ENCODE measurements at places on chromosomes 16 and 17.

- no peak overlapping the region for H3K27ac ChIP-seq
- DNase-seq = no peak
Observed at GRCh38 chr17:14946481-14946880, 318.6 kb downstream of the PMP22 start.

- DNase-seq = no peak
- H3K4me1 ChIP-seq = peaks cover 89% of the 10 kb centered on the region
- H3K27ac ChIP-seq = no peak overlapping the region
- no peaks in the 10 kb centered on the region for H3K27me3 ChIP-seq
Observed at GRCh38 chr16:27429330-27429871, 27.4 kb downstream of the IL21R start.

DNA sequence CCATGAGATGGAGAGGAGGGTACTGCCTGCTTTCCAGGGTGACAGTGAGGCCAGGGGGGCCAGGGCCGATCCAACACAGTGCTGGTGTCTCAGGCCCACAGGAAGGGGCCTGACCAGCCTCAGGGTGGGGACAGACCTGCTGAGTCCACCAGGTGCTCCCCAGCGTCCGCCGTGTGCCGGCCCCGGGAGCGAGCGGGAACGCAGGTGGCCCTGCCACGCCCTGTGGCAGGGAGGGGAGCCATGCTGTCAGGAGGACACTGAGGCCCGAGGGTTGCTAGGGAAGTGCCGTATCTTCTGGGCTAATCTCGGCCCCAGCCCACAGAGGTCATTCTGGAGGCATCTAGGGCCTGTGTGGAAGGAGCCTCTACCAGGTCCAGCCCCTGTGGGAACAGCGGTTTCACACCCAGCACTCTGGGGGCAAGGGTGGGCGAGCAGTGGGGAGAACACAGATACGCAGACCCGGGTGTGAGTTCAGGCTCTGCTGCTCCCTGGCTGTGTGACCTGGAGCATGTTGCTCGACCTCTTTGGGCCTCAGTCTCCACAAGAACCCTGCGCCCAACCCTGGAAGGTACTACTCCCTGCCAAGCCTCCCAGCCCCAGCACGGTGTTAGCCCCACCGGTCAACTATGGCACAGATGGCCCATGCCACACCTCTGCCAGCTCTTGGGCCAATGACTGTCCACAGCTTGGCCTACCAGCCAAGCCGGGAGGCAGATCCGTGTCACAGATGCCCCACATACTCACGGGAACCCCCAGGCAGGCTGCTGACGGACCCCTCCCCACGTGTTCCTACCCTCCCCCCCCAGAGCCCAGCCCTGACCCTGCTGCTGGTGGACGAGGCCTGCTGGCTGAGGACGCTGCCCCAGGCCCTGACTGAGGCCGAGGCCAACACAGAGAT, 43.9 kb upstream of the ZC3H18 start:
- no peak overlapping the region for H3K27ac ChIP-seq
- H3K36me3 ChIP-seq = no peaks in the 10 kb centered on the region
- no peaks in the 10 kb centered on the region for H3K27me3 ChIP-seq
- H3K4me1 ChIP-seq = no peaks in the 10 kb centered on the region

DNA sequence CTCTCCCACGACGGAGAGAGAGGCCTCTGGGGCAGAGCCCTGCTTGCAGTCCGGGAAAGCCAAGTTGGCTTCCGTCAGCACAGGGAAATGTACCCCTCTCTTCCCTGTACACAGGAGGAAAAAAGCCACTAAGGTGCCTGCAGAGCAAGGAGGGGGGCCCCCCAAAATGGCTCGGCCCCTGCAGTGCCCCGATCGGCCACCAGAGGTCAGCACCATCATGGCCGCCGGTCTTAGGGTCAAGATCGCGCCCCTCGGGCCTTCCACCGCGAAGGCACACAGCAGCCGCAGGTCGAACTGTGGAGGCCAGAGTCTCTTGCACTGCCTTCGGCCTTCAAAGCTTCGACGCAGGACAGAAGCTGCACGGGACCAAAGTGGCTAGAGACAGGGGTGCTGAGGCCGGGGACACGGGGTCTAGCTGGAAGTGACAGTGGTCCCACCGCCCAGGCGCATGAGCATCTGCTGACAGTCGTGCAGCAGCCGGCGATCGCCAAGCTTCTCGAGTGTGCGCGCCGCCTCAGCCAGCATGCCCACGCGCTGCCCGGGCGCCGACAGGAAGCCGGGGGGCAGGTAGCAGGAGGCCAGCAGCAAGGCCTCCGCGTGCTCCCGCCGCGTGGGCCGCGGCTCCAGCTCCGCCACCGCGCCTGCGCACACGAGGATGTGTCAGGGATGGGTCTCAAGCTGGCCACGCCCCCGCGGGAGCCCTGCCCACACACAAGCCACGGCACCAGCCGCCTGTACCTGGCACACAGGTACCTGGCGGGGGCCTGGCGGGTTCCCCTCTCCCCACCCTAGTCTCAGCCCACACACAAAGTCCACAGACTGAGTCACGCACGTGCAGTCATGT, 24.4 kb downstream of the SREBF1 start:
- peaks cover 9% of the 10 kb centered on the region for H3K4me1 ChIP-seq
- H3K27me3 ChIP-seq = no peaks in the 10 kb centered on the region
- peak; percentile 82 for DNase-seq
- H3K27ac ChIP-seq = no peak overlapping the region
- peaks cover 26% of the 10 kb centered on the region for H3K36me3 ChIP-seq

GRCh38 chr17:62668091-62668804, 40.8 kb downstream of the MRC2 start:
- no peaks in the 10 kb centered on the region for H3K27me3 ChIP-seq
- no peaks in the 10 kb centered on the region for H3K4me1 ChIP-seq
- DNase-seq = no peak
- H3K27ac ChIP-seq = no peak overlapping the region
- no peak overlapping the region for H3K4me3 ChIP-seq
- no peaks in the 10 kb centered on the region for H3K36me3 ChIP-seq

GRCh38 chr16:24849641-24850040, 3.9 kb downstream of the SLC5A11 start:
- H3K4me1 ChIP-seq = no peaks in the 10 kb centered on the region
- DNase-seq = no peak
- no peak overlapping the region for H3K4me3 ChIP-seq

DNA sequence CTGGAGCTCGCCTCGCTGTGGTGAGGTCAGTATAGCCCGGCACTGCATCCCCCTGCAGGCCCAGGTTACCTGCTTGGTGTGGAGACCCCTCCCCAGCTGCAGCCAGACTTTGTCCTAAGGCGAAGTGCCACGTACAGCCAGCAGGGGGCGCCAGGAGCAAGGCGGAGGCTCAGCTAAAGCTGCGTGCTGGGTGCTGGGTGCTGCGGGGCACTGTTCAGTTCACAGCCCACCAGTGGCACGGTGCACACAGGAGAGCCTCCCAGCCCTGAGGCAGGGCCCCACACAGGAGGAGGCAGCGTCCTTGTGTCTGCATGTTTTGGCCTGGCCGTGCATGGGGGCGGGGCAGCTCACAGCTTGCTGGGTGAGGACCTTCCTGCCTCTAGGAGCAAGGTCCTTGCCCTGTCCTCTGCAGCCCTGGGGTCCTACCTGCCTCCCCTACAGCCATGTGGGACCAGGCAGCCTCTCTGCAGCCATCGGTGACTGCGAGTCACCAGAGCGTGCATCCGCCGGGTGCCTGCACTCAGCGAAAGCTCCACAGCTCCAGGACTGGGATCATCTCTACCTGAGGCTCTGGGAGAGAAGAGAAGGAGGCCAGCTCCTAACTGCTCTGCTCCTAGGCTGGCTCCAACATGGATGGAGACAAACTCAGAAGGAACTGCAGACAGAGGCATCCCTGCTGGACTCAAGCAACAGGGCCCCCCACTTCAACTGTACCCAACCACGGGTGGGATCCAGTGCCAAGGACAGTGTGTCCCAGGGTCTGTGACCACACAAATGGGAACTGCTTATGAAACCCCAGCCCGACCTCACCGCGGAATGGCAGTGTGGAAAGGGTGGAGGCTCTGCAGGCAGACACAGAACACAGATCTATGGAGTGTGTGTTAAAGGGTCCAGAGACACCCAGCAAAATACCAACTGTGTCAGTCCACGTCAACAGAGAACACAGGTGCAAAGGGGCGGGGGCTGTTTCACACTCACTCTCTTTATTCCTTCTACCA, 19.0 kb downstream of the SLC7A5 start:
- H3K27ac ChIP-seq = no peak overlapping the region
- no peaks in the 10 kb centered on the region for H3K4me1 ChIP-seq
- H3K27me3 ChIP-seq = no peaks in the 10 kb centered on the region
- H3K36me3 ChIP-seq = peaks cover 2% of the 10 kb centered on the region
- peak; percentile 73 for DNase-seq

- H3K27ac ChIP-seq = peak overlapping the region; percentile 66
- peak; percentile 63 for DNase-seq
- no peaks in the 10 kb centered on the region for H3K27me3 ChIP-seq
- H3K4me1 ChIP-seq = peaks cover 35% of the 10 kb centered on the region
Observed at GRCh38 chr17:80780381-80781198, 211.1 kb upstream of the CHMP6 start.

DNA sequence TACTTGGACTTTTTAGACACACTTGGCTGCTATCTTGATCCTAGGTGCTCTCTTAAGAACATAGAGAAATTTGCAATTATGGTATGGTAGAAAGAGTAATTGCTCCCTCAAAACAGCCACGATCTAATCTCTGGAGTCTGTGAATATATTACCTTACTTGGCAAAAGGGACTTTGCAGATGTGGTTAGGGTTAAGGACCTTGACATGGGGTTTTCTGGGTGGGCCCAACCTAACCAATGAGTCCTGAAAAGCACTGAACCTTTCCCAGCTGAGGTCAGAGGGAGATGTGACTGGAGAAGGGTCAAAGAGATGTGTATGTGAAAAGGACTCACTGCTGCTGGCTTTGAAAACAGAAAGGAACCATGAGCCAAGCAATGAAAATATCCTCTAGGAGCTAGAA, 26.7 kb upstream of the MED13 start:
- no peak for DNase-seq
- no peaks in the 10 kb centered on the region for H3K36me3 ChIP-seq
- H3K4me3 ChIP-seq = no peak overlapping the region
- H3K27ac ChIP-seq = no peak overlapping the region
- no peaks in the 10 kb centered on the region for H3K4me1 ChIP-seq
- H3K27me3 ChIP-seq = no peaks in the 10 kb centered on the region

- H3K36me3 ChIP-seq = no peaks in the 10 kb centered on the region
- H3K4me1 ChIP-seq = no peaks in the 10 kb centered on the region
- no peak overlapping the region for H3K4me3 ChIP-seq
- no peak for DNase-seq
Observed at GRCh38 chr17:68804777-68805520, 150.2 kb downstream of the ABCA8 start.

DNA sequence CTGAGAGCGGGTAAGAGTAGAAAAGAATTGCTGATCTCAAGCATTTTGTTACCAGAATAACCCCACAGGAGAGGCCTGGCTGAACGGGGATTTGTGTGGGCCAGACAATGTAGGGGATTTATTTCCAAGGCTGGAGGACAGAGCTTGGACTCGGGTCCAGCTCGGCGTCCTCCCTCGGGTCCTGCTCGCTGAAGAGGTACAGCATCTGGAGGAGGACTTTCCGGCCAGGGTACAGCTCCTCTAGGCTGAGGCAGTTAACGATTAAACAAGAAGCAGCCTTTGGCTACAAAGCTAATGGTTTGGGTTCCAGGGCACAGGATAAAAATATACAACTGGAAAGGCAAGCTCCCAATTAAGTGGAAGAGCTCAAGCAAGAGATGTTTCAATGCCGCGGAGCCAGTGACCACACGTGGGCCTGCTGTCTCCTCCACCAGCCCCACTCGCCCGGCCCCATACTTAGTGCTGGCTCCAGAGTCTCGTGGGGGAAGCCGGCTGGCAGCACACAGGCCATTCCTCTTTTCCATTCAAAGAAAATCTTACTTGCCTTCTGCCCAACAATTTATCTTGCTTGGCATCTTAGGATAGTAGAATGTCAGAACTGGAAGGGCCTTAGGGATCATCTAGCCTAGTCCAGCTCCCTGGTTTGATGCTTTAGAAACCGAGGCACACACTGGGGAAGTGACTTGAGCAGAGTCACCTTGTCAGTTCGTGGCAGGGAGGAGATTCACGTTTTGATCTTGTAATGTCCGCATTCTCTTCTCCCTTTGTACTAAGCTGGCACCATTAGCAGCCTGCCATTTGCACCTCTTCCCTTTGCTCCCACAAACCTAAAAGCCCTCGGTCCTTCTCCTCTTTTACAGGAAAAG, 85.9 kb upstream of the TBX2 start:
- no peaks in the 10 kb centered on the region for H3K27me3 ChIP-seq
- H3K27ac ChIP-seq = no peak overlapping the region
- H3K4me1 ChIP-seq = no peaks in the 10 kb centered on the region
- DNase-seq = no peak
- no peak overlapping the region for H3K4me3 ChIP-seq

- H3K4me1 ChIP-seq = peaks cover 14% of the 10 kb centered on the region
- no peak within 1 kb of the TSS for H3K4me3 ChIP-seq
- H3K27ac ChIP-seq = no peak within 1 kb of the TSS
- H3K27me3 ChIP-seq = no peaks in the 10 kb centered on the region
Observed at GRCh38 chr17:74274060-74274708, at the start of gene DNAI2. Gene DNAI2 (plus strand): TSS chr17:74274234. CDS start chr17:74281818, 7,584 bp downstream.

GRCh38 chr16:10849736-10850477, 27.1 kb upstream of the CIITA start:
- no peaks in the 10 kb centered on the region for H3K27me3 ChIP-seq
- no peak for DNase-seq
- no peaks in the 10 kb centered on the region for H3K36me3 ChIP-seq
- peaks cover 26% of the 10 kb centered on the region for H3K4me1 ChIP-seq

- no peak overlapping the region for H3K4me3 ChIP-seq
- DNase-seq = peak; percentile 43
- H3K27ac ChIP-seq = peak overlapping the region; percentile 71
- peaks cover 90% of the 10 kb centered on the region for H3K4me1 ChIP-seq
Observed at GRCh38 chr17:16975744-16976625, 4.1 kb upstream of the TNFRSF13B start.

GRCh38 chr16:54444851-54445458, 158.4 kb upstream of the IRX3 start:
- H3K4me1 ChIP-seq = no peaks in the 10 kb centered on the region
- H3K27me3 ChIP-seq = no peaks in the 10 kb centered on the region
- no peak for DNase-seq

- no peak overlapping the region for H3K4me3 ChIP-seq
- no peak for DNase-seq
- H3K27me3 ChIP-seq = no peaks in the 10 kb centered on the region
- no peaks in the 10 kb centered on the region for H3K36me3 ChIP-seq
- no peak overlapping the region for H3K27ac ChIP-seq
Observed at GRCh38 chr17:2394775-2395201, 6.1 kb downstream of the MNT start.

- no peaks in the 10 kb centered on the region for H3K36me3 ChIP-seq
- DNase-seq = no peak
- no peaks in the 10 kb centered on the region for H3K27me3 ChIP-seq
- no peak overlapping the region for H3K27ac ChIP-seq
Observed at GRCh38 chr17:70420861-70421445, 251.6 kb downstream of the KCNJ2 start.
